Psoas muscle (tissue), 8 donors: ENCODE measurements at places on chromosomes 7 and 10.

GRCh38 chr10:25280573-25280972 is 105.8 kb downstream of the GPR158 start:
- DNase-seq = no peak

- no peak for DNase-seq
Measured at GRCh38 chr7:142913051-142913450, 20.5 kb downstream of the TRPV5 start.

DNA sequence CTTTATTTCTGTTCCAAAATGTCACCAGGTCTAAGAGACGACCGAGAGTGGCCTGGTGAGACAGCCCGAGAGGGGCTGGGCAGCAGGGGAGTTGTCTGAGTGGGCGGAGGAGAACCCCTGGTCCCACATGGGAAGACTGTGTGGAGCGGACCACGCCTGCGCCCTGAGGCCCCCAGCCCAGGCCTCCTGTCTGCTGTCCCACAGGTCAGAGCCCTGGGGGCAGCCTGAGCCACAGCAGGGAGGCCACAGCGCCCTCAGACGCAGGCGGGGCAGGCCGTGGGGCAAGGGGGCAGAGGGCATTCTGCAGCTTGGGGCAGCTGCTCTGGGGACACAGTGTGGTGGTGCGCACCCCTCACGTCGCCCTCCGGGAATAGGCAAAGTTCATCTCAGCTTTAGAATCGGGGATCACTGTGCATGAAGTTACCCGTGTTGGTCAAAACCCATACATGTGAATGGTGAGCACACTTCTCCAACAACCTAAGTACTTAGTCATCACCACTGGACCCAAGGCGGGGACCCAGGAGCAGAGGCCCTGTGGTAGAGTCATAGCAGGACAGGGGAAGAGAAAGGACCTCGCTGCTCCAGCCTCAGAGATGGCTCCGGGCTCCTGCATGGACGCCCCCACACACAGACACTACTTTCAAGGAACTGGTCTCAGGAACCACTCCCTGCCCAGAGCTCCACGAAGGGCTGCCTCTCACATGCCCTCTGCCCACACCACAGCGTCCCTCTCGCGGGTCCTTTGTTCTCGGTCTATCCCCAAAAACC is 214.7 kb downstream of the ELFN1 start:
- no peak for DNase-seq

DNA sequence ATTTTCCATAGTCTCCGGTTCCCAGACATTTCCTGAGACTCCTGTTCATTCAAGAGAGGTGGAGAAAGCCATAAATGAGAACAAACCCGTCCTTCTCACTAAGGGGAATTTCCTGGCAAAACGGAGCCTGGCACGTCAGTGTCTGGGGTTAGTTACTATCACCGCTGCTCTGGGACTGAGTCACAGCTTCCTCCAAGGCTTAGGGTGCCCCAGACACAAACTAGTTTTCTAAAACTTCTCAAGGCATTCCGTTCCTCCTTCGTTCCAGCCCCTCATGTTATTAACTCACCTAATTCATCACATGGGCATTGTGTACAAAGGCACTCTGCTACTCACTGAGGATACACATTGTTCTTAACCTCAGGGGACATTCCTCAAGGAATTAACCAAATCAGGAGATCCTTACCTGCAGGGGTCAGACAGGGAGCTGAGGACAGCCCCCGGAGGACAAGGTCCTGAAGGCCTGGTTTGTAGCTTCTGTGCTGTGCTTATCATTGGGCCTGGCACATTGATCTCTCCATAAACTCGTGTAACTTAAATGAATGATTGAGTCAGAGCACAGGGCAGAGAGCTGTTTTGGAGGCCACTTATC is 103.0 kb upstream of the KLF6 start:
- DNase-seq = no peak

- no peak for DNase-seq
Measured at GRCh38 chr10:126009650-126010049, 113.3 kb downstream of the FANK1 start.

DNA sequence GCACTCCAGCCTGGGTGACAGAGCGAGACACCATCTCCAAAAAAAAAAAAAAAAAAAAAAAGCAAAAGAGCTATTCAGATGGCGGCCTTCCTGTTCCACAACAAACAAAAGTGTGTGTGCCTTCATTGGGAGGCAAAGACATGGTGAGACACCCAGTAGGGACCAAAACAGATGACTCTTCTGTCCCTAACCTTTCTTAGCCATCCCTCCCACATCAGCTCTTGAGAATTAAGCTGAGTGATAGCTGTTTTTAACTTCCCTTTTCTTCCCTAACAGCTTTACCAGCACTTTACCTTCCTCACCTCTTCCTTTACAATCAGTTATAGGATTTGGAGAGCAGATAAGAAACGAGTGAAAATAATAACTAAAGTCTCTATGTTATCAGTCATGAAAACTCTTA is 48.2 kb downstream of the ARMH3 start:
- no peak for DNase-seq

GRCh38 chr10:74957285-74957961 is 131.0 kb downstream of the KAT6B start:
- DNase-seq = no peak

DNA sequence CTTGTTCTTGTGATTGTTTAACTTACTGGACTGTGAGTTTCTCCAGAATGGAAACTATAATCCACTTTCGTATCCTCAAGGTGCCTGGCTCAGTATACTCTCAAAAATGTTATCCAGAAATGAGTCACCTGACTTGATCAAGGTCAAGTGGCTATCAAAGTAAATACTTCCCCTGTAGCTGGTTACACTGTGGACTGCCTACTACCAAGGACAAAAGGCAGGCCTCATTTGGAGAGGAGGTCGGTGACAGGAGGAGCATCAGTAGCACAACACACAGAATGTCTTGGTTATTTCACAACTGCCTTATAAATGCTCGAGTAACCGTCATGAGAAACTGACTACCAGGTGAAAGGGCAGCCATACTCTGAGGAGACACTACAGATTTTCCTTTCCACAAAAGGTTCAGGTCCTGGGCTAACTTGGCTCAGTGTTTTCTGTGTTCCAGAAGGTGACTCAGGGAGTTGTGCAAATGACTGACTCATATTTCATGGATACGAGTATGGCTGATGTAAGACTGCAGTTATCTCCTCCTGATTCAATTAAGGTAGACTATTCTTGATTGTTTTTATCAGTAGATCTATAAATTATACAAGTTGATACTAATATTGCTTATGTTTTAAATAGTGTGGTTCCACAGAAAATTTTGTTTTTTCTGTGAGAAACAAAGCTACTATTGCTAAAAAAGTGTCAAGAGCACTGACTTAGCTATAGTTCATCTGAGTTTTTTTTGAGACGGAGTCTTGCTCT is 4.2 kb upstream of the CCNY start:
- DNase-seq = no peak

- DNase-seq = no peak
Measured at GRCh38 chr10:123848564-123849457, 42.8 kb downstream of the CPXM2 start.

- DNase-seq = no peak
Measured at GRCh38 chr7:155872678-155873369, 60.6 kb upstream of the SHH start.

- peak; percentile 71 for DNase-seq
Measured at GRCh38 chr7:29194594-29195427, at the start of gene CHN2. CHN2 (plus strand) TSS chr7:29194775.

DNA sequence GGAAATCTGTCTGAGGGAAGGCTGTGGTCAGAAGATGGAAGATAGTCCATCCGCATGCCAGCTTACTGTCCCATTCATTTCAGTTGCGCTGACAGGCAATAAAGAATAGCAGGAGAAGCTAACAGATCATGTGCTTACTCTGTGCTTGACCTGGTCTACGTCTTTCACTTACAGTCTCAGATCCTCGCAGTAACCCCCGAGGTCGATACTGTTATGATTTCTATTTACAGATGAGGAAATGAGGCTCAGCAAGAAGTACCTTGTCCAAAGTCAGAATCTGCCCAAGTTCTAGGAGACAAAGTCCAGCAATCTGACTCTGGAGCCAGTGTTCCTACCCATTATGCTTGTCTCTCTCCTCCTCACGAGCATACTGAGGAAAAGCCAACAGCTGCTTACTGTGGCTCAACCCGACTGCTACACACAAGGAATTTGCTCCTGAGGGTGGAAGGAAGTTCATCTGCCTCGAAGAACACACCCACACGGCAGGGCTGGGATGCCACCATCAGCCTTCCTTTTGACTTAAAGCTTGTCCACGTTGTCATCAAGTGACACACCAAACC is 74.2 kb downstream of the MINPP1 start:
- DNase-seq = no peak

GRCh38 chr10:113858541-113858940 is 4.1 kb downstream of the NHLRC2 start:
- no peak for DNase-seq

DNA sequence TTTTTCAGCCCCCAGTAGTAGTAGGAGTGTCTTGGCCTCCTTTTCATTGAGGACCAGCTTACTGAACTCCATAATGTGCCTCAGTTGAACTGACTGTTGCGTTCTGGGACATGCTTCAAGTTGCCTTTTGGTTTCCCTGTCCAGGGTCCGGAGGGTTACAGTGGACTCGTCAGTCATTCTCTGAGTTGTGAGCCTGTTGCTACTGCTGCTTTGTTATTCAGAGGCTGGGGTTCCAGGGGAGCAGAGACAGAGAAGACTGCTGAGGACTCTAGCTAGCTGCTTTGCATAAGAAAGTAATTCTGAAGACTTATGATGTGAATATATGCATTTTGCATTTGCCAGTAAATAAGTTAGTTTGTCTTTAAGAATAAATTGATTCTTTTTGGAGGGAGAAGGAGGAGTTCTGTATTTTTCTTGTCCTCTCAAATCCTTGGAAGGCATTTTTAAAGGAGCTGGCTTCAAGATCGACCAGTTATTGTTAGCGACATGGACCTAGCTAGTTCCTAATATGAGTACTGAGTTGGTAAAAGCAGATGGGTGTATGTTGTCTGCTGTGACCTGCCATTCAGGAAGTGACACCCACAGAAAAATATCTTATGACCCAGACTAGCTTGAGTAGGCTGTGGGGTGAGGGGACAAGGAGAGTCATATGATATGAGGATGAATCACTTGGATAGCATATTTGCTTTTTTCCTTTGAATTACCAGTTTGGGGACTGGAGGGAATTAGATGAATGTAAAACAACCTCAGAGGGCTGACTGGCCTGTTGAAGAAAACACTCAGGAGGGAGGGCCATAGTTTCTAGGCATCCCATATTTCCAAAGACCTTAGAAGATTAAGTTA is 8.3 kb downstream of the PI4K2A start:
- no peak for DNase-seq

DNA sequence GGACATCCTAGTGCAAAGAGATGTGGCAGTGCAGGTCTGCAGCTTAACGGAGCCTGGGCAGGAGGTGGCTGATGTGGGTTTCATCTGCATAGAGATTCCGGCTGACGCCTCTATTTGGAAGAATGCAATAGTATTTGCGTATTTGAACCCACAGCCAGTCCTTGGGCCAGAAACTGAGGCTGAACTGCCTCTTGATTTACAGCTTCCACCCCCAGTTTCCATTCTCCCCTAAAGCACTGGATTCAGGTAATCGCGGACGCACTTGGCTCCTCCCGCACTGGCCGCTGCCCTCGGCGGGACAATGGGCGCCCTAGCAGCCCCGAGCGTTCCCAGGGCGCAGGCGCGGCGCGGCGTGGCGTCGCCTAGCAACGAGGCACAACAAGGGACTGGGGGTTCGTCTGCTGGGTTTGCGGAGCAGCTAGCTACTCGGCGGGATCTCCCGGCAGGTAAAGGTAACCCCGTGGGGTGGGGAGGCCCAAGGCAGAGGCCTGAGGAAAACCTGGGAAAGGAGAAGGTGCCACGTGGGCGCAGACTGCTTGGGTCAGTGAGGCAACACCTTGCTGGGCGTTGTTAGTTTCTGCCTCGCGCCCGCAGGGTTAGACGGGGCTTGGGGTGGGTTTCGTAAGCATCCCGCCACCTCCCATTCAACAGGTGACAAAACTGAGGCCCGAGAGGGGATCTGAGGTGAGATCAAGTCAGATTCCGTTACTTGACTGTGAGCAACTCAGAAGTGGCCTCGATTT is at the start of gene ARMC3:
Gene ARMC3, plus strand, starts transcription at position 393 of the 743 bp plus-strand sequence. CDS start 3,944 bp downstream, outside the sequence.
- DNase-seq = peak; percentile 69

DNA sequence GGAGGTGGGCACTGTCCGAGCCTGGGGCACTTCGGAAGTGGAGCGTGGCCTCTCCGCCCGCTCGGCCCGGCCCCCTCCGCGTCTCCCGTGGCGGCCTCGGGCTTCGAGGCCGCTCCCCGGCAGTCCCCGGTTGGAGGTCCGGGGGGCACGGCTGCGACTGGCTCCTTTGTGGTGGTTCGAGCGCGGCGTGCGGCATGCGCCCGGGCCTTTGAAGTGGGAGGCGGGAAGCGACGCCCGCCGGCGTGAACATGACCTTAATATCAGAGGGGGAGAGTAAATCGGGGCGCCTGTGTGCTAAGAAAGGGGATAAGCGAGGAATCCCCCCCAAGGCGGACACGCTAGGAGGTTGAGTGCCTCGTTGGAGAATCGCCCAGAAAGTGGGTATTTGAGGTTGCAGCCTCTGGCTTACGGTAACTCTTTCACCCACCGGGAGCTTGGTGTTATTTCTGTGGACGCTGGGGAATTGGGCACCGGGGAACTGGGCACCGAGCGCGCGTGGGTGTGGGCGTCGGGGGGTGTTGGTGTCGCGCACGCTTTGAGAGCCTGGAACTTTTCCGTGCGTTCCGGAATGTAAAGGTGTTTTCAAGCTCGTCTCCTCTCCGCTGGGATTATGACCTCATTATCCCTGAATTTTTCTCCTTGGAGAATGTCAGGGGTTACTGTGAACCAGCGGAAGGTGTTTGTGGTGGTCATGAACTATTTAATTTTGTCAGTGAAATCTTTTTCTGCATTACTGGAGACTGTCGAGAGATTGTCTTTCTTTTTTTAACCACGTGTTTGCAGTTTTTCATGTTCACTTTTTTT is 660 bp downstream of the SUV39H2 start:
- DNase-seq = no peak

- no peak for DNase-seq
Measured at GRCh38 chr7:148433521-148434180, 156.9 kb upstream of the C7orf33 start.

GRCh38 chr10:31689233-31689632 is 239.4 kb downstream of the ARHGAP12 start:
- no peak for DNase-seq

DNA sequence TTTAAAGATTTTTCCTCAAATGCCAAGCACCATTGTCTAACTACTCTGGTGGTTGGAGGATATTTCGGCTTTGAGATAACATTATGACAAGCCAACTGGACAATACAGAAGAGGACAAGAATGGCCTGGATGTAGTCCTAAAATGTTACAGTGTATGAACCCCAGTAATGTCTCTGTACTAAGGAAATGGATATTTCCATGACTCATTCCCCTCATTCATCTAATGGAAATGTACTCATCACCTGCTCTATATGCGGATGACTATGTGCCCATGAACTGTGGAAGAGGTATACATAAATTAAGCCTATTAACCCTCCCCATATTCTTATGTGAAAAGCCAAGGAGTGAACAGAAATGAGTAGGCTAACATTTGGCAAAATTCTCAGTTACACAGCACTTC is 207.9 kb downstream of the CACNA2D1 start:
- DNase-seq = no peak

GRCh38 chr7:141679014-141679413 is 23.0 kb downstream of the DENND11 start:
- DNase-seq = no peak

- DNase-seq = no peak
Measured at GRCh38 chr10:86225103-86225782, 141.4 kb downstream of the GRID1 start.

- no peak for DNase-seq
Measured at GRCh38 chr10:98096316-98096715, 38.1 kb upstream of the R3HCC1L start.

- DNase-seq = peak; percentile 57
Measured at GRCh38 chr7:156892081-156892800, 742 bp downstream of the LMBR1 start.

GRCh38 chr7:144835155-144835611 is 670 bp downstream of the TPK1 start:
- peak; percentile 53 for DNase-seq
